Dermis microvascular lymphatic vessel endothelial cell (primary cell): ENCODE measurements at places on chromosomes 16 and 17. TPM values are rescaled to one million over a fixed set of nuclear protein-coding genes. Genes with fewer than 3 reads are reported as not detected.

The DCTN5 gene
- 51.1 and 54.0 TPM in 2 replicates for total RNA-seq

The FOXN1 gene
- not detected in 2 replicates for total RNA-seq

The CACNA1H gene
- under 0.01 TPM in 2 replicates for total RNA-seq

The DNAH3 gene
- total RNA-seq: under 0.01 TPM in 1 of 2 replicates, not detected in the other

The MEIOB gene
- not detected in 2 replicates for total RNA-seq

The OTOP2 gene
- total RNA-seq: not detected in 2 replicates

The TBC1D3C gene
- total RNA-seq: not detected in 2 replicates

The STH gene
- total RNA-seq: not detected in 2 replicates

The GPR142 gene
- 0.13 TPM in 1 of 2 replicates, not detected in the other for total RNA-seq

The IGF2BP1 gene
- under 0.01 TPM in 2 replicates for total RNA-seq

The TNFRSF17 gene
- not detected in 2 replicates for total RNA-seq

The FUS gene
- 33.6 and 43.5 TPM in 2 replicates for total RNA-seq

The C16orf89 gene
- total RNA-seq: not detected in 2 replicates

The ABCC6 gene
- 0.13 and 0.63 TPM in 2 replicates for total RNA-seq

The DPEP3 gene
- total RNA-seq: 0.13 TPM in 1 of 2 replicates, not detected in the other

The LGALS9B gene
- total RNA-seq: not detected in 2 replicates

The IGSF6 gene
- under 0.01 TPM in 1 of 2 replicates, not detected in the other for total RNA-seq

The RCVRN gene
- not detected in 2 replicates for total RNA-seq

The CLEC10A gene
- 1.8 and 3.5 TPM in 2 replicates for total RNA-seq

The TBC1D3I gene
- under 0.01 TPM in 1 of 2 replicates, not detected in the other for total RNA-seq

The BTBD17 gene
- not detected in 2 replicates for total RNA-seq

The POLR2C gene
- 98.3 and 136 TPM in 2 replicates for total RNA-seq

The FOXJ1 gene
- total RNA-seq: not detected in 2 replicates

The TMEM132E gene
- not detected in 2 replicates for total RNA-seq

The KRTAP9-8 gene
- not detected in 2 replicates for total RNA-seq

The TMEM238L gene
- total RNA-seq: not detected in 2 replicates
